Right kidney (tissue), 9 donors: ENCODE measurements at places on chromosomes 16 and 17.

- no peak for DNase-seq
These were observed 406.8 kb downstream of the UTP18 start for GRCh38 chr17:51666971-51667705.

GRCh38 chr17:4840893-4841242 lies 7.7 kb downstream of the MINK1 start:
- DNase-seq: no peak

- no peak for DNase-seq
These were observed 834 bp downstream of the MRPL12 start for GRCh38 chr17:81703747-81704654.

DNA sequence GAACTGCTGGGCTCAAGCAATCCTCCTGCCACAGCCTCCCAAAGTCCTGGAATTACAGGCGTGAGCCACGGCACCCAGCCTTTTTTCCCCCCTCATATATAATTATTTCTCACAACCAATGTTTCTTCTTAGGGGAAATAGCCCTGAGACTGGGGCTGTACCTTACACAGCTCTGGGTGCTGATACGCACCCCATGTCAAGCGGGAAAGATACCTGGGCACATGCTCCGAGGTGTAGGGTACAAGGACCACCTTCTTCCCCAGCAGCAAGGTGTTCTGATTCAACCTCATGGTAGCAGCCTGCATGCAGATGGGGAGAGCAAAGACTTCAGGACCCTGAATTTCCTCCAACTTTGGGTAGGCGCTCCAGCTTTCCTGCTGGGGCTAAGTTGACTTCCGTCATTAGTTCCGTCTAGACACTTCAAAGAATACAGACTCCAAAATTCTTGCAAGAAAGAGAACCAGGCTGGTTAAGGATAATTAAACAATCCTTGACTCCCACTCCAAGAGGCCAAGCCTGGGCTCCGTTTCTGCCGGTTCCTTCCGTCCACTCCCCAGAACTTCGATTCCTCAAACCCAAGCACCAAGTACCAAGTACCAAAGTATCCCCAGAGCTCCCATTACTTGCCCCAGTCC lies 619 bp downstream of the NAT9 start:
- no peak for DNase-seq

GRCh38 chr17:79093270-79093669 lies 18.6 kb downstream of the ENGASE start:
- no peak for DNase-seq

DNA sequence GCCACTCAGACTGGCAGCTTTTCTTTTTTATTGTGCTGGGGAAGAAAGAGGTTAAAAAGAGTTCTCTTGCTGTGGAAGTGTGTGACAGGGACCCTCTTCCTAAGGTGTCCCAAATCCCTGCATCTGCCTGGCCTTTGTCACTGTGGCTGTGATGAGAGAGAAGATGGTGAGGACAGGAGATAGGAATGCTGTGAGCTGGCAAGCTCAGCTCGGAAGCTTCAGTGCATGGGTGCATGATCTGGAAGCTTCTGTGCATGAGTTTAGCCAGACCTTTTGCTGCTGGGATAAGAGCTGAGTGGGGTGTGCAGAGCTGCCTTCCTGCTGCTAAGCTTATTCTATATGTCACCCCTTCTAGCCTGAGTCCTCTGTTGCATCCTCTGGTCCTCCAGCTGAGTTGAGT lies 103.3 kb upstream of the CACNG3 start:
- DNase-seq: no peak

DNA sequence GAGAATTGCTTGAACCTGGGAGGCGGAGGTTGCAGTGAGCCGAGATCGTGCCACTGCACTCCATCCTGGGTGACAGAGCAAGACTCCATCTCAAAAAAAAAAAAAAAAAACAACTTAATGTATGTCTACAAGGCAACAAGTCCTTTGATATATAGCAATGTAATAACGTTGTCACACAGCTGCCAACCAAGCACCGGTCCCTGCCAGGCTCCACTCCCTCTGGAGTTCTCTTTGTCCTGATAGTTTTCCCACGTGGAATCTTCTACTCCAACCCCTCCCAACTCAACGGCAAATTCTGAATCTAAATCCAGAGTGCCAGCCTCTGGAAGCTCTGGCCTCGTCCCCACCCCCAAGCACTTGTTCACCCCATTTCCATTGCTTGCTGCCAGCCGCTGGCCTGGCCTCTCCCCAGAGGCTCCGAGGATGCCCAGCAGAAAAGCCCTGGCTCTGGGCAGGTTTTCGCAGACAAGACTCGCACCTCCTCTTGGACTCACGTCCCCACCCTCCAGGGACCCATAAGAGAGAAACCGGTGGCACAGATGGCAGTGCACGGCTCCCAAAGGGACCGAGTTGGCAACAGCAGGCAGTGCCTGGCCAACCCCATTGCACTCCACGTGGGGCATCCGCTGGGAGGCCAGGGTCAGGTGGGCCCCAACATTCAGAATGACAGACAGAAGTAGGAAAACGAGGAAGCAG lies 15.9 kb upstream of the CBX2 start:
- no peak for DNase-seq

GRCh38 chr17:77666881-77667395 lies 291.6 kb upstream of the TNRC6C start:
- no peak for DNase-seq

DNA sequence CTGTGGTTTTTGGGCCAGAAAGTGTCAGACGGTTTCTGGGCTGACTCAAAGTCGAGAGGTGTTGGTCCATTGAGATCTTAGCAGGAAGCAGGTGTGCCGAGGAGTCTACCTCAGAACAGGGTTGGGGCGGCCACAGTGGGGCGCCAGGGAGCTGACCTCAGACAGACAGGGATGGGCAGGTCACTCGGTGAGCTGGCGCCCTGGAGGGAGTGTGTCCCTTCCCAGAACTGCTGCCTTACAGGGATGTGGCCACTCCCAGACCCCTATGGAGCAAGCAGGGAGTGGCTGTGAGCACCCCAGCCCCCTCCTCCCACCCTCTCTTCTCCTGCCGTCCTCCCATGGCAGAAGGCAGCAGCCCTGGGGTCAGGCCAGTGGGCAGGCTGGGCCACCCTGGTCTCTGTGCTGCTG lies 14.0 kb upstream of the DPEP1 start:
- peak; percentile 16 for DNase-seq

- no peak for DNase-seq
These were observed 47.1 kb downstream of the DNAH17 start for GRCh38 chr17:78529871-78530670.

- no peak for DNase-seq
These were observed 32.7 kb upstream of the SCNN1B start for GRCh38 chr16:23269248-23269953.

- DNase-seq: no peak
These were observed 68.9 kb upstream of the KCNJ16 start for GRCh38 chr17:70006159-70006558.

GRCh38 chr17:61874075-61874474 lies 10.7 kb upstream of the BRIP1 start:
- no peak for DNase-seq

DNA sequence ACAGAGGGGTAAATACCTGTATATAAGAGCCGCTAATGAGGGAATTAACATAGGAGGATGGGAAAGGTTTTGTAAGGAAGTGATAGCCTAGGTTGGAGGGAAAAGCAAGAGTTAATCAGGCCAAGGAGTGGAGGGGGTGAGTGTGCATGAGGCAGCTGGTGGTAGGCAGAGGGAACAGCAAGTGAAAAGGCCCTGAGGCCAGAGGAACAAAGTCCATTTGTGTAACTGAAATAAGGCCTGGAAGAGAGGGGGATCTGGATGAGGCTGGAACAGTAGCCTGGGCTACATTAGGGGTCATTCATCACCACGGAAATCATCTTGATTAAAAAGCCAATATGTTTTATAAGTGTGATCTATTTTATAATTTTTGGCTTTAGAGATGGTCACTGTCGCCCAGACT lies 45.7 kb downstream of the FZD2 start:
- no peak for DNase-seq

DNA sequence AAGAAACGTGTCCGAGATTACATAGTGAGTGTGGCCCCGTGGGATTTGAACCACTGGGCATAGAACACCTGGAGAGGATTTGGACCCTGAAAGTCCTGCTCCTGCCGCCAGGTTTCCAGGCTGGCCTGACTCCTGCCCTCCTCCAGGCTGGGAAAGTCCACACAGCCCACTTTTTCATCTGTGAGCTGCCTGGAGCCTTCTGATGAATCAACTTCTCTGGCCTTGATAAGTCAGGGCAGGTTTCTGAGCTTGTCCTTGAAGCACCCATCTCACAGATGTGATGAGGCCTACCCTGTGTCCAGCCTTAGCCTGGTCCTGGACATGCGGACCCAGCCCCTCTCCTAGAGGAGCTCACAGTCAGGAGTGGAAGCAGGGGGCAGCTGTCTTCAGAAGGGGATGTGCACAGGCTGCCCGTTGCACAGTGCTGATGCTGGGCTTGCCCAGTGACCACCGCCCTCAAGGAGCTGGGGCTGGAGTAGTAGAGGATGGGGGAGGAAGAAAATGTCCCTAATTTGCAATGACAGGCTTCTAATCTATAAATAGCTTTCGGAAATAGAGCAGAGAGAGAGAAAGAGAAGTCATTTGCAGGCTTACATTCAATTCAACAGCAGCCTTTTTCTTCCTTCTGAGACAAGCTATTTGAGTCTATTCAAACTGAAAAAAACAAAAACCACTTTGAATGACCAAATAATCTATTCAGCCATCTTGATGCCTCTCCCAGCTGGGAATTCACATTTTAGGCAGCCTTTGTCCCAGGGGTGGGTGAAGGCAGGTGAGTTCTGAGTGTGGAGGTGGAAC lies 73.5 kb upstream of the DNAJA2 start:
- DNase-seq: no peak

- DNase-seq: no peak
These were observed 5.2 kb downstream of the ITGA3 start for GRCh38 chr17:50060951-50061712.

GRCh38 chr16:80791411-80791810 lies 13.0 kb downstream of the CDYL2 start:
- no peak for DNase-seq

- DNase-seq: no peak
These were observed 14.0 kb downstream of the LASP1 start for GRCh38 chr17:38883592-38884526.

DNA sequence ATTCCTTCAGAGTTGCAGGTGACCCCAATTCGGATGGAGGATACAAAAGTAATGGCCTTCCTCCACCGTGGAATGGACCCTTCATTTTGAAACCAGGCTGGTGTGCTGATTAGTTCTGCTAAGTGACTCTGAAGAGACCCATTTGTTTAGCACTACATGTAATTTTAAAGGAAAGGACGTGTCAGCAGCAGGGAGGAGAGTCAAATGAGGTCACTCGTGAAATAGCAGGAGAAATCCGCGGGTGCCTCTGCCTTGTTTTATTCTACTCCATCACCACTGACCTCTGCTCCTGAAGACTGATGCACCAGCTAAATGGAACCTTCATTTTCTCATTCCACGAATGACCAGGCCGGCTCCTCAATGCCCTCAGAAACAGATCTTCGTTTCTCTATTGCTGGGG lies 589.2 kb downstream of the CDH11 start:
- DNase-seq: no peak

- DNase-seq: no peak
These were observed 171.6 kb downstream of the SNX29 start for GRCh38 chr16:12148120-12148519.

DNA sequence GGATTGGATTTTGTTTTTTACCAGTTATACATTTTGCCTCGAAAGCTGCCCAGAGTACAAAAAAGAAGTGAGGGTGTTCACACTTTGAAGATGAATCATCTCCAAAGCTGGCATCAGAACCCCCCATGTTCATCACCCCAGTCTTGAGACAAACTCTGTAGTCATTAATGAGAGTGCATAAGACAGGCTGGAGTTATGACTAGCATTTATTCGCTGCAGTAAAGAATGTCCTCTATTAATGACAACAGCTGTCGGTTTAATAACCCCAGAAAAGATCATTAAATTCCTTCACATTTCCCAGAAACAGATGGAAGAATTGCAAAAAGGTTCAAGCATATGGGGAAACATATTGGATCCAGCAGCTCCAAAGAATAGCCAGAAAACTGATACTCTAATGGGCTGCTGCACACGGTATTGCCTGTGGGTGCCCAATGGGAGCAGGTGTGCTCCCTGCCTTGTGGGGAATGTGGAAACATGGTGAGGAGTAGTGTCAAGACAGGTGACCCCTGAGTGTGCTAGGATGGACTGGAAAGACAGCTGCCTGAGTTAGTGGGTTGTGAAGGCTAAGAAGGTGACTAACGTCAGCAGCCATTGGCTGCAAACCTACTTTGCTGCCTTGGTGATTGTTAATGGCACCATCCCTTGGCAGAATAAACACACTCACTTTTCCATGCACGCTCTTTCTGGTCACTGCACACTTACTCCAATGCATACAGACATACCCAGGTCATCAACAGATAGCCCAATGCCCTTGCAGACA lies 81.9 kb downstream of the AIPL1 start:
- DNase-seq: no peak

DNA sequence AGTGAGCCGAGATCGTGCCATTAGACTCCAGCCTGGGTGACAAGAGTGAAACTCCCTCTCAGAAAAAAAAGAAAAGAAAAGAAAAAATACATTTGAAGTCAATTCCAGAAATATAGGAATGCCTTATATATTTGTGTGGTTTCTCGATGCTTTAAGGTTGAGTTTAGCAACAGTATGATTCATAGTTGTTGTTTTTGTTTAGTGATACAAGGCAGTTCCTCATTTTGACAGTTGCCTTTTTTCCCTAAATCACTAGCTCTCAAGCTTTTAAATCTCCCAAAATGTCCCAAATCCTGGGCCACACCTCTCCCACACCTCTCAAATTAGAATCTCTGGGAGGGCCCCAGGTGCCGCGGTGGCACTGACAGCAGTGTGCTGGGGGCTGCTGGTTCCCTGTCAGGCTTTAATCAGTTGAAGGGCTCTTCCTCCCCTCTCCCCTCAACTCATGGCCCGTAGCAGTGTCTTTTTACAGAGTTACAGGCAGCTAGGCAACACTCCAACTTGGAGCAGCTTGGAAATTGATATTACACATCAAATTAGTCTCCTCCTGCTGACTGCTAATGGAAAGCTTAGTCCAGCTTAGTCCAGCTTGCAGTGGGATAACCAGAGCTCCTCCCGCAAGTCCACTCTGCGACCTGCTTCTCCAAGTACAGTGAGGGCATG lies 58.4 kb downstream of the EPN2 start:
- DNase-seq: no peak

GRCh38 chr17:55157165-55157564 lies 107.6 kb upstream of the HLF start:
- no peak for DNase-seq
